ENCODE measurements at places on chromosomes 2 and 18.

DNA sequence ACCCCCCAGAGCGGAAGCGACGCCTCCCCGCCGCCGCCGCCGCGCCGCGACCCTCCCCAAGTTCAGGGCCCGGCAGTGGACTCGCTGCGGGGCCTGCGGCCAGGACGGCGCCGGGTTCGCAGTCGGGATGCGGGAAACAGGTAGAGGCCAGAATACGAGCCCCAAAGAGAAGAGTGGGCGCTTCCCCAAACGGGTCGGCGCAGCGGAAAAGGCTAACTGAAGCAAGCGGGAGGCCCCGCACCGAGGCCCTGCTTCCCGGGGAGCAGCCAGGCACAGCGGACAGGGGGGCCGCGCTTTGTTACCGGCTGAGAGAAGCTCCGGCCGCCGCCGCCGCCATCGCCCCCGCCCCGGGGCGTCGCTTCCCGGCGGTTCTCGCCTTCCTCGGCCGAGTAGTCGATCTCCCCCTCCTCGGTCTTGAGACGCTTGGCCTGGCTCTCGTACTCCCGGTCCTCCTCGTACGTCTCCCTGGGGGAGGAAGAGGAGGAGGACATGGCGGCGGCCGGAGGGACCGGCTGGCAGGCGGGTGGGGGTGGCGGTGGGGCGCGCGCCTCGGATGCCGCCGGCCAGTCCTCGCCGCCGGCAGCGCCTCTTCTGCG is 494 bp downstream of the HNRNPLL start:
- DNase-seq, result no peak

DNA sequence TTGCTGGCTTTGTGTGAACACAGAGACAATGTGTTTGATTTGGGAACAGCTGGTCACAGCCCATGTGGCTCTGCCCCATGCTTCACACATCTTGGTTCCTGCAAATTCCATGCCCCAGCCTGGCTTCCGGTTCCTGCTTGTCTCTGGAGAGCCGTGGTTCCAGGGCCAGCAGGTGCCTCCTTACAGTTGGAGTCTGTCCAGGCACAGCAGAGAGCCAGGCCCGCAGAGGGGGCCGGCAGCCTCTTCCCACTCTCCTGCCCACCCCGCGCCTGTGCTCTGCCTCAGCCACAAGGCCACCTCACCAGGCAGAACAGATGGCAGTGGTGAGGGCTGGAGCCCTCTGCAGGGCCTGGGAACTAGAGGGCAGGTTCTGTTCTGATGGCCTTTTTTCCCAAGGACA is 81.5 kb downstream of the LDLRAD4 start:
- no peak for DNase-seq

DNA sequence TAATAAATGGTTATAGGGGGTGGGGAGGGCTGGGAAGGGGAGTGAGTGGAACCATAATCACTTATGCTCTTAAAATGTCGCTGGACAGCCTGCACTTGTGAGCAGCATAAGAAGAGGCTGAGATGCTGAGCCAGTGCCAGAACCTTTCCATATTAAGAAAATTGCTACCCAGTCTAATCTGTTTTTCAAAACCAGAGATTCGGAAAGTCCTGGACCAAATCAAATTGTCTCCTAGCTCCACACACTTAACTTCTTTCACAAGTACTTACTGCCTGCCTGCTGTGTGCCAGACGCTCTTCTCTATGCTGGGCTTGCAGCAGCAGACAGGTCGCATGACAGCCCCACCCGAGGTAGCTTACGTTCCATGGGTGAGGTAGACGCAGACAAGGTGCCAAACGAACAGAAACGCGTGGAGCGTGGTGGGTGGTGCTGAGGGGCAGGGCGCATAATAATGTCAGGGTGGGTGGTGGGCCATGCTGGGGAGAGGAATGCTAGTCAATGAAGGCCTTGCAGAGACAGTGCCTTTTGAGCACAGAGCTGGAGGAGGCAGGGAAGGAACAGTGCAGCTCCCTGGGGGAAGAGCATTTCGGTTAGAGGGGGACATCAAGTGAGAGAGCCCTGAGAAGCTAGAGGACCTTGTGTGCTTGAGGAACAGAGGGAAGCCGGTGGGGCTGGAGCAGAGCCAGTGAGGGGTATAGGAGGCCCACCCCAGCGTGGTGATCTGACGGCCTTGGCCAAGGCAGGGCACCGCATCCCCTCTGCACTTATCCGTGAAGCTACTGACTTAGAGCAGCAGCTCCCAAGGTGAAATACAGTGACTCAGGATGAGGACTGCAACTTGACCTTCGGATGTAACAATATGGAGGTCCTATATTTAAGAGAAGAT is 123.5 kb upstream of the DAPL1 start:
- DNase-seq, result no peak

GRCh38 chr2:236205867-236206645 is 37.9 kb upstream of the GBX2 start:
- DNase-seq, result no peak

Data from stimulated activated CD4-positive, alpha-beta T cell treated with anti-CD3 and anti-CD28 coated beads, Interleukin-12 subunit alpha, Interleukin-12 subunit beta, amount 100 ng/mL, for 24 hours (primary cell).